Dermis microvascular lymphatic vessel endothelial cell (primary cell): ENCODE measurements at places on chromosomes 7 and 10. TPM values are rescaled to one million over a fixed set of nuclear protein-coding genes. Genes with fewer than 3 reads are reported as not detected.

DLX5 gene
- total RNA-seq = not detected in 2 replicates

SH2D4B gene
- total RNA-seq = under 0.01 and 0.13 TPM in 2 replicates

SLC25A13 gene
- total RNA-seq = 21.6 and 30.1 TPM in 2 replicates

PRKCQ gene
- 0.38 and 0.39 TPM in 2 replicates for total RNA-seq

FOXP2 gene
- total RNA-seq = 2.4 and 7.6 TPM in 2 replicates

ABHD11 gene
- 7.1 and 7.7 TPM in 2 replicates for total RNA-seq

POLR1F gene
- 16.3 and 20.2 TPM in 2 replicates for total RNA-seq

RTKN2 gene
- total RNA-seq = under 0.01 TPM in 2 replicates
